ENCODE measurements at places on chromosomes 5 and 9.

DNA sequence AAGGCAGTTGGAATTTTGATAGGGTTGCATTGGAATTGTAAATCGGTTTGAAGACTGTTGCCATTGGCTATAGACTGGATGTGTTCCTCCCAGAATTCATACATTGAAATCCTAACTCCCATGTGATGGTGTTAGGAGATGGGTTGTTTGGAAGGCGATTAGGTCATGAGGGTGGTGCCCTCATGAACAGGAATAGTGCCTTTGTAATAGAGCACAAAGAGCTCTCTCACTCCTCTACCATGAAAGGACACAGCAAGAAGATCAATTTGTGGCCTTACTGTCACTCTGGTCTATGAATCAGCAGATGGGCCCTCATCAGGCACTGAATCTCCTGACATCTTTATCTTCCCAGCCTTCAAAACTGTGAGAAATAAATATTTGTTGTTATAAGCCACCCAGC is 133.2 kb downstream of the PARP8 start:
- no peak for DNase-seq

DNA sequence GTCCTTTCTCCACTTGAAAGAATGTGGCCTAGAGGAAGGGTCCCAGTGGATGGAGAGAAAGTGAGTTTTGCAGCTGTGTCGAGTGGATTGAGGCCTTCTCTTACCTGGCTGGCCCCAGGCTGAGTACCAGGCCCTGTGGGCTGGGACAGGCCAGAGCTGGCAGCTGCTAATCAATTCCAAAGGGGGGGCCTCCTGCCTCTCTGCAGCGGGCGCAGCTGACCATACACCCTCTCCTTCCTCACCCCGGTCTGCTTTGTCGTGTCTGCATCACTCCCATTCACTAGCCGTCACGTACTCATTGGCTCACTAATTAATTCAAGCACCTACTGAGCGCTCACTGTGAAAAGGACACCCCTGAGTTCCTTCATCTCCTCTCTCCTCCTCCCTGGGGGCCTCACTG is 58.4 kb upstream of the PITX1 start:
- DNase-seq: no peak

DNA sequence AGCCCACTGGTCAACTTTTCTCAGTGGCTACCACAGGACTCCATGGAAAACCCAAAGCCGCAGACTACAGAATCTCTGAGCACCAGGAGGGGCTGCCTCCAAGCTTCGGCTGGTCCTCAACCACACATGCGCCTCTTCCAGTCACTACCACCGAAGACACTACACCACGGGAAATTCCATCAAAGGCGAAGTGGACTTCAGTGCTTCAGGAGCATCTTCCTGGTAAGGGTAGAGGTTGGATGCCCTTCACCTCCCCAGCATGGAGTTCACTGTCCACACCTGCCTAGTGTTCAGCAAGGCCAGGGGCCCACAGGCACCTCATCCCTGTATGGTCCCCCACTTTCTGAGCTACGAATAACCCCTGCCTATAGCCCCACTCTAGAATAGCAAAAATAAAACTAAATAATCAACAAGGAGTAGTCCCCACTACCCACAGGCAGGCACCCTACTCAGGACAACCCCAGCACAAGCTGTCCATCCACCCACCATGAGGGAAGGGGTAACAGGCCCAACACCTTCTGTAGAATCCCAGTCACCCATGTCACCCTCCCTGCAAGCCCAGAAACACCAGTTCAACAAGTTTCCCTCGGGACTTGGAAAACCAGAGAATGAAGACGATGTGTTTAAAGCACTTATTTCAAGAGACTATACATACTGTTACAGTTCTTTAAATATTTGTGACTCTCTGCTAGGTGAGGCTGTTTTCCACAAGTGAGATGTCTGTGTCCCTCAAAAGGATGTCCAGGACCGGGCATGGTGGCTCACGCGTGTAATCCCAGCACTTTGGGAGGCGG is 2.6 kb downstream of the VDAC1 start:
- DNase-seq: no peak

- DNase-seq: no peak
These were observed 12.3 kb downstream of the ACTBL2 start for GRCh38 chr5:57470339-57470738.

DNA sequence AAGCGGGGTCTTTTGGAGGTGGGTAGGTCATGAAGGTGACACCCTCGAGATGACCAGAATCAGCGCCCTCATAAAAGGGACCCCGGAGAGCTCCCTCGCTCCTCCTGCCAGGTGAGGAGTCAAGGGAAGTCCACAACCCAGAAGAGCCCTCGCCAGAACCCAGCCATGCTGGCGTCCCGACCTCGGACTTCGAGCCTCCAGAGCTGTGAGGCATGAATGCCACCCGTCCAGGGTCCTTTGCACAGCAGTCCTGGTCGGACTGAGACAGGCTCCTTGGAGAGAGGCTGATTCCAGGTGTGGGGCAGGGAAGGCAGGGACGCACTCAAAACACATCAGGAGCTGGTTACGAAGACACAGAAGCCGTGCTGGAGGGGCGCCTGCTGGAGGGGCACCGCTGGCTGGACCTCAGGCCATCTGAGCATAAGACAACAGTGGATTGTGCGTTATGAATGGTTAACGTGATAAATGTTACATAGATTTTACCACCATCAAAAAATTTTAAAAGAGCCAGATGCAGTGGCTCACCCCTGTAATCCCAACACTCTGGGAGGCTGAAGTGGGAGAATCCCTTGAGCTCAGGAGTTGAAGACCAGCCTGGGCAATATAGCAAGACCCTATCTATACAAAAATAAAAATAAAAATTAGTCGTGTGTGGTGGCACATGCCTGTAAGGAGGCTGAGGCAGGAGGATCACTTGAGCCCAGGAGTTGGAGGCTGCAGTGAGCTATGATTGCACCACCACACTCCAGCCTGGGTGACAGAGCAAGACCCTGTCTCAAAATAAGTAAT is 5.7 kb upstream of the CLIC3 start:
- no peak for DNase-seq

- DNase-seq: no peak
These were observed 242.0 kb downstream of the CRB2 start for GRCh38 chr9:123597876-123598556.

DNA sequence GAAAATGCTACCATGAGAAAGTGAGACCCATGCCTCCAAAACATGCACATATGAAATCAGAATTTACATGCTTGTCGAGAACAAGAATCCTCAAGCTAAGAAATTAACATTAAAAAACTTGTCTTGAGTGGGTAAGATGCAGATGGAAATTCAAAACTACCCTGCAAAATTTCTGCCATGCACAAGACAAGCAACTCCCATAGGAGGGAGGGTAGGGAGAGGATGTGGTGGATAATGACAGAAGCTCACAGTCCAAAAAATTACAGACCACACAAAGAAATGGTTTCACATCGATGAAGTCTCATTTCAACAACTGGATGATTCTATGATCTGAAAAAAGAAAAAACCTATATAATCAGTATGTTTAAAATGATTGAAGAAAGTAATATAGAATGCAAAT is 319.9 kb upstream of the PTGER4 start:
- DNase-seq: no peak

DNA sequence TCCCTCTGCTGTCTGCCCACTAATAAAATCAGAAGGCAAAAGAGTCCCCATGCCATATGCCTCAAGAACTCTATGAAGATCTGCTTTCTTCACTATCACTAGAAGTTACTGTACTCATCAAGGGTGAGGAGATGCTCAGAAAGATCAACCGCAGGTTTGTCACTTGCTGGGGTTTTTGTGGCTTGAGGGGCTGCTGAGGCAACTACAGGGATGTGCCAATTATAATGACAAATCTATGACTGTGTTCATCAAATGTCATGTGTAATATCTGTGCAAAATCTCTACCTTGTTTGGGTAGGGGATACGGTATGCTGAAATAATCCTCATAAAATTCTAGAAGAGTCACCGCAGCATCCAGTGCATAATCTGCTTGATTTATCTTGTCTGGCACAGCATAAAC is 13.0 kb downstream of the ERAP1 start:
- DNase-seq: no peak

DNA sequence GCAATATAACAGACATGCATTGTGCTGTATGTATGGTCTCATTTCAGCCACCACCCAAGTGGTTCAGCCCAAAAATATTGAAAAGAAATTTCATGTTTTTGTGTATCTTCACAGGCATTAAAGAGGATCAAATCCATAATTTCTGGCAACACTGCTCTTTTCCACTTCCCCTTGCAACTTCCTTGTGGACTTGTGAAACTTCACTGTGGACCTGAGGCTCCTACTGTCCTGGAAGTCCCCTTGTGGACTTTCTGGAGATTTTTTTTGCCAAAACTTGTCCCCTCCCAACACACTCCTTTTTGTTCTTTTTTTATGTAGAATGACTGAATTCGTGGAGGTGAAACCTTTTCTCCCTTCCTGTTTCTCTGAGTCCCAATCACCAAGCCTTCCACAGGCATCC is 14.3 kb downstream of the OTULINL start:
- no peak for DNase-seq

GRCh38 chr5:174317256-174317894 is 271.9 kb downstream of the NSG2 start:
- no peak for DNase-seq

GRCh38 chr9:68708513-68708912 is 3.5 kb downstream of the PIP5K1B start:
- no peak for DNase-seq

Data from dermis microvascular lymphatic vessel endothelial cell (primary cell).